ENCODE measurements at places on chromosomes 5 and 9. TPM values are rescaled to one million over a fixed set of nuclear protein-coding genes. Genes with fewer than 3 reads are reported as not detected.

DNA sequence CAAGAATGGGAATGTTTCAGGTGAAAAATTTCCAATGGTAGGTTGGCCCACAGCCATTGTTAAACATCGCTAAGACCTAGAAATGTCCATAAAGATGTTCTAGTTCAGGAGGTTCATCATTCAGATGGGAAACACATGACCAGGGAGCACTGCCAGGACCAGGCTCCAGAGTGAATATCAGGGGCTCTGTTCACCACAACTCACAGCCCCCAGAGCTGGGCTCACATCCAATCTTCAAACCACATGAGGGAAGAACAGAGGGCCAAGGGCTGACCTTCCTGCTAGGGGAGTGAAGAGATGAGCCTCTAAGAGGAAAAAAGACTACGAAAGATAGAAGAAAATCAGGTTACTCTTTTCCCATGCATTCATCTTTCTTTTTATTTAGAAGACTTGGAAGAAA, 205.8 kb downstream of the SEMA5A start:
- H3K4me1 ChIP-seq: no peaks in the 10 kb centered on the region
- H3K27ac ChIP-seq: no peak overlapping the region
- peaks cover 1% of the 10 kb centered on the region for H3K27me3 ChIP-seq

- no peak overlapping the region for H3K27ac ChIP-seq
- no peaks in the 10 kb centered on the region for H3K4me1 ChIP-seq
- DNase-seq: no peak
- no peaks in the 10 kb centered on the region for H3K36me3 ChIP-seq
Measured at GRCh38 chr5:174935854-174936474, 211.6 kb downstream of the MSX2 start.

GRCh38 chr5:174514983-174515394, 209.4 kb upstream of the MSX2 start:
- H3K4me3 ChIP-seq: no peak overlapping the region
- H3K27ac ChIP-seq: no peak overlapping the region

- peaks cover 4% of the 10 kb centered on the region for H3K36me3 ChIP-seq
- H3K4me1 ChIP-seq: peaks cover 28% of the 10 kb centered on the region
- peaks cover 2% of the 10 kb centered on the region for H3K27me3 ChIP-seq
- H3K4me3 ChIP-seq: peak overlapping the region; percentile 94
- no peak for DNase-seq
- H3K27ac ChIP-seq: peak overlapping the region; percentile 95
Measured at GRCh38 chr5:79235261-79235633, 684 bp upstream of the JMY start.

DNA sequence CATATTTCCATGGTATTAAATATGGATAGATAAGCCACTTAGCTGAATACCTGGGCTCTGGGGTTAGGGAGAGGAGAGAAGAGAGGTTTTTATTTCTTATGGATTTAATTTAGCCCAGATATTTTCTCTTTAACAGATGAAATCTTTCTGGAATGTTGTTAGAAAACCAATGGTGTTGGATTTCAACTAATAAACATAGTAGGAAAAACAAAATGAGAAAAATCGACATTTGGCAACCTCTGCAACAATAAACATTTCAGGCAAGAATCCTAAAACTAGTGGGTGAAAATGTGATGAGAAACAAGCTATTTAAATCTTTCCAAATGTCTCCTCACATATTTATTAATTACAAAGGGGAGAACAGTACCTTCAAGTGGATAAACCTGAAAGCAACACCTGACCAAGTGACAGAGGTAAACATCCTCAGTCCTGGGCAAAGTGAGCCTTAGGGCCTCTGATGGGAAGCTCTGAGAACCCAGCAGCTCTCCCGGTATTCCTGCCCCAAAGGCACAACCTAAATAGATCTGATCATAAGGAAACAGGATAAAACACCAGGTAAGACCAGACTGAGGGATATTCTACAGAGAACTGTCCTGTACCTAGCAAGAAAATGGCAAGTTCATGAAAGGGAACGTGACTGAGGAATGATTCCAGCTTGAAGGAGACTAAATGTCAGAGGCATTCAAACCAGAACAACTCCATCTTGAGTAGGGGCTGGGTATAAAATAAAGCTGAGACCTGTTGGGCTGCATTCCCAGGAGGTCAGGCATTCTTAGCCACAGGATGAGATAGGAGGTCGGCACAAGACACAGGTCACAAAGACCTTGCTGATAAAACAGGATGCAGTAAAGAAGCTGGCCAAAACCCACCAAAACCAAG, 163.7 kb downstream of the ESM1 start:
- DNase-seq: no peak
- H3K4me3 ChIP-seq: no peak overlapping the region
- peaks cover 32% of the 10 kb centered on the region for H3K27me3 ChIP-seq
- no peaks in the 10 kb centered on the region for H3K4me1 ChIP-seq
- H3K36me3 ChIP-seq: peaks cover 6% of the 10 kb centered on the region

GRCh38 chr5:170039830-170040229, 59.5 kb upstream of the INSYN2B start:
- no peak for DNase-seq
- H3K4me3 ChIP-seq: no peak overlapping the region
- peaks cover 17% of the 10 kb centered on the region for H3K4me1 ChIP-seq
- peaks cover 56% of the 10 kb centered on the region for H3K36me3 ChIP-seq
- no peak overlapping the region for H3K27ac ChIP-seq

DNA sequence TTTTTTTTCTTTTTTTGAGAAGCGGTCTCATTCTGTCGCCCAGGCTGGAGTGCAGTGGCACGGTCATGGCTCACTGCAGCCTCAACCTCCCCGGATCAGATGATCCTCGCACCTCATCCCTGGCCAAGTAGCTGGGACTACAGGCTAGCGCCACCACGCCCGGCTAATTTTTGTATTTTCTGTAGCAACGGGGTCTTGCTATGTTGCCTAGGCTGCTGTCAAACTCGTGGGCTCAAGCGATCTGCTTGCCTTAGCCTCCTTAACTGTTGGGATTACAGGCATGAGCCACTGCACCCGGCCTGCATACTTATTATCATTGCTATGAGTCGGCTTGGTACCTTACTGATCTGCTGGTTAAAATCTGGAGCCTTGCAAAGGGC, 790 bp upstream of the IARS1 start:
- H3K27me3 ChIP-seq: no peaks in the 10 kb centered on the region
- peaks cover 45% of the 10 kb centered on the region for H3K36me3 ChIP-seq
- H3K4me1 ChIP-seq: peaks cover 69% of the 10 kb centered on the region
- no peak for DNase-seq
- H3K27ac ChIP-seq: peak overlapping the region; percentile 98

DNA sequence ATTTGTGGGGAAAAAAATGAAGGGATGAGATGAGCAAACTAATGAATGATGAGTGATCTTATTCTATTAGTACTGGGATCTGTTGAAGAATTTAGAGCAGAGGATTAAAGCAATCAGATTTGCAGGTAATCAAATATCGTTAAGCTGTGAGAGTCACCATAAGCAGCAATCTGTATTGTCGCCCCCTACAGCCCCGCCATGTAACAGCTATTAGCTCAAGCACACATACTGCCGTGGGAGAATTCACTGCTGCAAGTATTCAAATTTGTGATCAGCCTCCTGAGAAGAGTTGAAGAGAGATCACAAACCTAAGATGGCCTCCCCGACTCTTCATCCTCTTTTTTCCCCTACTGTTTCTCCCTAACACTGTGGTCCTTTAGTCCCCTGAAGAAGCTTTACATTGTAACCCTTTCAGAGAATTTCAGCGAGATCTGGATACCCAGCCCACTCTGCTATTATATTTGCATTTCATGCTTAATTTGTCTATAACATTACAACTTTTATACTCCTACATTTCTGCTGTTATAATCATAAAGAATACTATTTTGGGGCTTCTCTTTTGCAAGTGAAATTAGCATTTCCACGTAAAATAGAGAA, 28.5 kb upstream of the PHF24 start:
- H3K4me3 ChIP-seq: no peak overlapping the region
- H3K27ac ChIP-seq: no peak overlapping the region
- peaks cover 13% of the 10 kb centered on the region for H3K4me1 ChIP-seq
- DNase-seq: no peak

DNA sequence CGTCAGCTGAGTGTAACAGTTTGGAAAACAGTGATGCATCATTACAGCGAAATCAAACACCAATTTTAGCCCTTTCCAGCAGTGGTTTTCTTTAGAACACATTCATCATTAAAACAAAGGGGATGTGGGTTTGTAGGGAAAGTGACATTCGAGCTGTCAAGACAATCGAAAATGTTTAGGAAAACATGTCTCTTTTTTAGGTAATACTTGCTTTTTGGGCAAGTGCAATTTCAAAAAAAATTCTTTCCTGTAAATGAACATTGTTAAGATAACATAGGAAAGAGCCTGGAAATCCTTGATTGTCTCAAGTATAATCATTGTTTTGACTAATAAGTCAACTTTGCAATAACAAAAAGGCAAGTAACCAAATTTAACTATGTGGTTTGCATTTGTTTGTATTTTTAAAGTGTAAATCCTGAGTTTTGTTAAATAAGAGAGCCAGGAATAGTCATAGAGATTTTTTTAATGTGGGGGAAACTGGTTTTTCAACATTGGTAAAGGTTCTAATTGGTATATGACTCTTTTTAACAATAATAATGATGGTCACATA, 182.5 kb downstream of the TTLL11 start:
- no peak for DNase-seq
- no peak overlapping the region for H3K27ac ChIP-seq
- H3K4me3 ChIP-seq: no peak overlapping the region
- H3K27me3 ChIP-seq: peaks cover 12% of the 10 kb centered on the region
- no peaks in the 10 kb centered on the region for H3K4me1 ChIP-seq

GRCh38 chr5:96431376-96432187, 1.5 kb downstream of the PCSK1 start:
- H3K27ac ChIP-seq: no peak overlapping the region
- no peaks in the 10 kb centered on the region for H3K36me3 ChIP-seq
- peaks cover 53% of the 10 kb centered on the region for H3K27me3 ChIP-seq

Gene SPZ1
- total RNA-seq: not detected

Gene GPR151
- not detected for total RNA-seq

Gene PDE6A
- not detected for total RNA-seq

Gene PCDHAC1
- not detected for total RNA-seq

Gene SLC4A9
- total RNA-seq: not detected

Gene CEP120
- total RNA-seq: 29.8 TPM

Gene C9orf153
- total RNA-seq: not detected

Measured in activated T-helper 1 cell treated with anti-CD3 and anti-CD28 coated beads, Interleukin-12 subunit alpha, Interleukin-12 subunit beta, Interleukin-2, Interleukin-4 antibody, amounts not matched to agents 30 ng/mL and 10 ng/mL and 1 ng/mL, durations not matched to agents 14 hours and 24 hours and 36 hours (primary cell).